Activated CD8-positive, alpha-beta memory T cell treated with anti-CD3 and anti-CD28 coated beads, Interleukin-2, amount 10 ng/mL, durations not matched to agents 7 days and 5 days (primary cell): ENCODE measurements at places on chromosomes 4 and X. TPM values are rescaled to one million over a fixed set of nuclear protein-coding genes. Genes with fewer than 3 reads are reported as not detected.

The HOPX gene
- total RNA-seq: 177 TPM

The CYP2U1 gene
- 3.7 TPM for total RNA-seq

The TCEAL6 gene
- total RNA-seq: not detected

The COL4A5 gene
- total RNA-seq: not detected

The CSN1S1 gene
- total RNA-seq: not detected

The TSC22D3 gene
- total RNA-seq: 37.1 TPM

The ARHGEF38 gene
- total RNA-seq: not detected

The FRMD7 gene
- not detected for total RNA-seq

The PPBP gene
- total RNA-seq: not detected

The CCNB3 gene
- 0.23 TPM for total RNA-seq

GRCh38 chr4:53306729-53307128 lies 59.1 kb downstream of the SCFD2 start:
- DNase-seq: no peak

DNA sequence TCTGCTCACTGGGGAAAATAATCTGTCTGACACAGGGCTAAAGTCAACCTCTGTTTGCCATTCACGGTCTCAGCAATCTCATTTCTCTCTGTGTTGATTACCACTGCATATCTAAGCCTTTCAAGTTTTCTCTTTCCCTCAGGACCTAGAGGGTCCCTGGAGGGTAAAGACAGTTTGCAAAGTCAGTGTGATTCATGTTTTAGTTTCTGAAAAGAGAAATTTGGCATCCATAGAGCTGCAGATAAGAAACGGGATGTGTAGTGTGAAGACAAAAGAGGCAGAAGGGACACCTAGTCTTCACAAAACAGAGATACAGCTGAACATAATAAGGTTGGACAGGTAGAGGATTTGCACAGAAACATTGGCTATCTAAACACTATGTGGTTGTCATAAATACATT lies 34.5 kb upstream of the KDR start:
- no peak for DNase-seq

DNA sequence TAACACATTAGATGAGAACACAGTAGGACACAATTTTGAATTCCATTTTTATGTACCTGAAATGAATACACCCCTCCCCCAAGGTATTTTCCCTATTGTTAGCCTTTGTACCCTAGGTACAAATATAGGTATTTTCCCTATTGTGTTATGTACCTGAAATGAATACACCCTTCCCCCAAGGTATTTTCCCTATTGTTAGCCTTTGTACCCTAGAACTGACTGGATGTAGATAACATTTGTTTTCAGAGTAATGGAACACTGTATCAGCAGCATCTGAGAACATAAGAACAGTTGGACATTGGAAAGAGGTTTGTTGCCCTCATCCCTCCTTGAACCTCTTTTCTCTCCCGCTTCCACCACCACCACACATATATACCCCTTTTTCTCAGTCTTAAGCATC lies 37.6 kb downstream of the YIPF6 start:
- no peak for DNase-seq

- DNase-seq: no peak
Measured at GRCh38 chrX:74523870-74524735, 90.3 kb downstream of the RLIM start.

DNA sequence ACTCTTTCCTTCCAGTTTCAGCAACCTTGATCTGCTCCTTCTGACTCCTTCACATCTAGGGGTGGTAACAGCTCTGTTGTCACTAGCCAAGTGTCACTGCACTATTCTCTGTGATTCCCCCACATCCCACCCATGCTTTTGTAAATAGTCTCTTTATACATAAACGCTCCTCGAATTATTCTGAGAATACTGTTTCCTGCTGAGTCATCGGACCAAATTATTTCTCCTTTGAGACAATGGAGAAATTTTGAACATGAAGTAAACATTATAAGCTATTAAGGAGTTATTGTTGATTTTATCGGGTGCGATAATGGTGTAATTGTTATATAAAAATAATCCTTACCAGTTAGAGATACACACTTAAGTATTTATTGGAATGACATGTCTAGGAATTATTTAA lies 245.1 kb upstream of the RPS6KA3 start:
- no peak for DNase-seq

DNA sequence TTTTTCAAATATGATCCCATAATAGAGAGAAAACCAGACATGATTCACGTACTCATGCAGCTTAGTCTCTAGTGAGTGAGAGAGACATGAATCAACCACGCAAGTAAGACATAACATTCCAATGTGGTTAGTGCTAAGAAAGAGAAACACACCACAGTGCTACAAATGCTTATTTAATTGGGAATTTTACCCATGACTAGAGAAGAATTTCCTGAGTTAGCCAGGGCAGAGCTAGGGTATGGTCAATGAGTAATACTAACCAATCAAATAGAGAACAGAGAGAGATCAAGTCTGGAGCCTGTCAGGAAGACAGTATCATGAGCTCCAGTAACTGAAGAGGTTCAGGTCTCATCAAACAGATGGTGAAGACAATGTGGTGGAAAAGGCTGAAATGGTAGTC lies 495.2 kb downstream of the PDGFC start:
- DNase-seq: no peak

DNA sequence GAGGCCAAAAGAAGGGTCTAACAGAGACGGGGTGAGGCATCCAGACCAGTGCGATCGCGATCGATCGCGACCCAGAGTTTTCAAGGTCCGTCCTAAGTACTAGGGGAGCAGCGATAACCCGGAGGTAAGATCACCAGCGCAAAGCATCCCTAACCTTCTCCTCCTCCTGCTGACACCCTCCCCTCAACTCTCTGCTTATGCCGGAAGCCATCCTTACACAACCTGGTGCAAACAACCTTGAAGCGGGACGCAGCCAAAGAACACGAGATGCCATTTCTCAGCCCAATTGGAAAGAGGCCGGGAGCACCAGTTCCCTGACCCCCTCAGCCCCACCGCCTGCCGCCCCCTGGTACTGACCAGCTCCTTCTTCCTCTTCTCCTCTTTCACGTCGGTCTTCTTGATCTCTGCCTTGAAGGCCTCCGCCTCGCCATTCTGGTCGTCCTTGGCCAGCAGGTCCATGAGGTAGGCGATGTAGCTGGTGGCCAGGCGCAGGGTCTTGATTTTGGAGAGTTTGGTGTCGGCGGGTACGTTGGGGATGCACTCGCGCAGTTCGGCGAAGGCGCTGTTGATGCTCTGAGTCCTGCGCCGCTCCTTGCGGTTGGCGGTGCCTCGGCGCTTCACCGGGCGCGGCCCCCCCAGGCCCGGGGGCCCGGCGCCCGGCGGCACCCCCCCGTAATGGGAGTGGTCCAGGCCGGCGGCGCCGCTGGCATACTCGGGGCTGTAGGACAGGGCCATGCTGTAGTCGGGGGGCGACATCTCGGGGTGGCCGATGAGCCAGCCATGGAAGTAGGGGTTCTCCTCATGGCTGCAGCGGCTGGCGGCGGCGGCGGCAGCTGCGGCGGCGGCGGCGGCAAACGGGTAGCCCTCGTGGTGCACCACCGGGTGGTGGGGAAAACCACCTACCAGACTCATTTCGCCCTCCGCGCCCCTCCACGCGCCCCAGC lies 1.4 kb downstream of the HAND2 start:
- peak; percentile 31 for DNase-seq

DNA sequence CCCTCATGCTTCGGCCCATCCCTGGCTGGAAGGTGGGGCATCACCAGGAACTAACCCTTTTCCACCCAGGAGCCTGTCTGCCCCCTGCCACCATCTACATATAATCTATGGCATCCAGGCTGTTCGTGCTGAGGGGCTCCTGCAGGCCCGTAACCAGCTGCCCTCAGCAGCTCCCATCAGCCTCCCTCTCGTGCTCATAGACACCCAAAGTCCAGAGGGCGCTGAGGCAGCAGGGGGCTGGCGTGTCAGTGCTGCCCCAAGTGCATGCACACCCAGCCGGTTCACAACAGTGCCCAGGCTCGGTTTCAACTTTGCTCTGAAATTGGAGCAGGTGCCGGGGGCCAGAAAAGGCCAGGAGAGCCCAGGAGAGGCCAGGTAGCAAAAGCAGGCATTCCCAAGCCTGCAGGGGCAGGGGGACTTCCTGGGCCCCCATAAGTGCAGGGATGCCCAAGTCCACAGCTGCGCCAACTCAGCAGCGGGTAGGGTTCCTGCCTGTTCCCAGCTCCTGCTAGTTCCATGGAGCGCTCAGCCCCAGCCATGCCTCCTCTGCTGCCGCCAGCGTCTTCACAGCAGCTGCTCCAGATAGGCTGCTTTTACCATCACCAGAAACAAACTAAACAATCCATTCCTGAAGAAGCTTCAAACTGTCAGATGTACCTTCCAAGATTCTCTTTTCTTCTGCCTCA lies 558.2 kb upstream of the GNPDA2 start:
- no peak for DNase-seq

GRCh38 chr4:112069110-112069509 lies 76.1 kb upstream of the FAM241A start:
- no peak for DNase-seq

DNA sequence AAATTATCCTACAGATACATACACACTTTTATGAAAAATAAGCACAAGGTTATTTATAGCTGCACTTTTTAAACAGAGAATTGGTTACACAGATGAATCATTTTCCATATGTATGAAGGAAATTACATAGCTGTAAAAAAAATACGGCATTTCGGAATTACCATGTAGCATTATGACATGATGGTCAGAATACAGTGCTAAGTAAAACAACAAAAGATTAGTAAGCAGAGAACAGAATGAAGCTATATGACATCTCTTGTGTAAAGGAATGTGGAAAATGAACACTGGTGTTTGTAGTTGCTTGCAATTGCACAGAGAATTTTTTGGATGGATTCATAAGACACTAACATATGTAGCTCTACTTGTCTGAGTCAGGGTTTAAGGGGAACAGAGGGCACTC lies 1222.0 kb upstream of the PRKX start:
- no peak for DNase-seq

DNA sequence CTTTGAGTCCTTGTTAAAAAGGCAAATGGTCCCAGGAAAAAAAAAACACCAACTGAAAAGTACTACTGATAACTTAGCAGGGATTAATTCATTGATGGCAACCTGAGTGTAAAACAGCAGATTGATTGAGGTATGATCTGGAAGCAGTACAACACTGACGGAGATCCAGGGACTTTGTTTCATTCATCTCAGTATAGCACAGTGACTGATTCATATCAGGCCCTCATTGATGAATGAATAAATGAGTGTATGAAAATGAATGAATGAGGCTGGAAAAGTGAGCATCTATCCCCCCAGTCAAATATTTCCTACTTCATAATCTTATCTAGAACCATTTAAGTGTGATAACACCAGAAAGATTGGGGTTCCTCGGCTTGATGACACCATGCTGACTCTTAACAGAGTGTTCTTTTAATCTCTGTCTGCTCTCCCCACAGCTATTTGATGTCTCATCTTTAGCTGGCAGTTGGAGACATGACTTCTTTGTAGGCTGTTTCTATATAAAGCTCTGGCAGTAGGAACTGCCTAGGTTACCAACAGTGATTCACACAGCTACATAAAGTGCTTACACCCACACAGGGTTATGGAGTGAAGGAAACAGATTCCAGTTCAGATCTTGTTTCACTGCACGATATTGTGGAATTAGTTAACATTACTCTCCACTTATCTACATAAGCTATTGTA lies 18.6 kb upstream of the RNF128 start:
- no peak for DNase-seq

DNA sequence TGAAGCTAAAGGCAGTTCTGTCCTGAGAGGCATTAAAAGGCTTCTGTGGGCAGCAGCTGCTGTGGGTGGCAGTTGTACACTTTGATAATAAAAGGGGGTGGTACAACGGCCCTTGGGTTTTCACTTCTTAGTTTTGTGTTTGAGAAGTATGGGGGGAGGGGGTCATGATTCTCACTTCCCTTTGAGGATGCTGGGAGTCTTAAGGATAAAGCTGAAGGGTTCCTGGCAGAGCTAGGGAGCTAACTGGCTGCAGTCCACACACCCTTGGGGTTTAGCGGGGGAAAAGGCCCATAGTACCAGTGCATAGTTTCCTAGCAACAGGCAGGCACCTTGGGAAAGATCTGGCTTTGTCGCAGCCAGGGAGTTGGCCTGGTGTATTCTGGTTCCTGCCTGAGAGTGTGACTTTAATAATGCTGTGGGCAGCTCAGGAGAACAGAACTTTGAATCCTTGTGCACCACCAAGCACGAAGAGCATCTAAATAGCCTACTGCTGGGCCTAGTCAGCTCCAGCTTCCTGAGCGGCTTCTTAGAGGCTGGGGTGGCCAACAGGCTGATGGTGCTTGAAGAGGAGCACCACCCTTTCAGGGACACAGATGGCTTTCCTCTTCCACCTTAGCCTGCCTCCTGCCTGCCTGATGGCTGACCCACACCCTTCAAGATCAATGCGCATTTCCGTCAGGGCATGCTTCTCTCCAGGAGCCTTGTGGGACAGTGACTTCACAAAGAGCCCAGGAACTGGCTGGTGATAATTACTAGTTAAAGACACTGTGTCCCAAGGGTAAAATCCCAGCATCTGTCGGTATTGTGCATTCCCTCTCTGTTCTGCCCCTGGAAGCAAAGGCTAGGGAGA lies 12.5 kb downstream of the ZBTB33 start:
- no peak for DNase-seq

DNA sequence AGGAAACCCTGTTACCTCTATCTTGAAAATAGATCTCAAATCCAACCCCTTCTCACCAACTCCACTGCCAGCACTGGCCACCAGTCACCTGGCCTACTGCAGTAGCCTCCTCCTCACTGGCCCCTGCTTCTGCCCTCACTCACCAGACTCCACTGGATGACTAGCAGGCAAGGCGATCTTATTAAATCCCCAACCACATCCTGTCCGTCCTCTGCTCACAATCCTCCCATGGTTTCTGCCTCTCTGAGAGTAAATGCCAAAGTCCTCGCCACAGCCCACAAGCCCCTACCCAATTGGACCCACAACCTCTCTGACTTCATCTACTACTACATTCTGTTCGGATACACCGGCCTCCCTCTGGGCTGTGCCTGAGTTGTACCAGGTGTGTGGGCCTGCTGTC lies 5.4 kb upstream of the PIM2 start:
- no peak for DNase-seq

DNA sequence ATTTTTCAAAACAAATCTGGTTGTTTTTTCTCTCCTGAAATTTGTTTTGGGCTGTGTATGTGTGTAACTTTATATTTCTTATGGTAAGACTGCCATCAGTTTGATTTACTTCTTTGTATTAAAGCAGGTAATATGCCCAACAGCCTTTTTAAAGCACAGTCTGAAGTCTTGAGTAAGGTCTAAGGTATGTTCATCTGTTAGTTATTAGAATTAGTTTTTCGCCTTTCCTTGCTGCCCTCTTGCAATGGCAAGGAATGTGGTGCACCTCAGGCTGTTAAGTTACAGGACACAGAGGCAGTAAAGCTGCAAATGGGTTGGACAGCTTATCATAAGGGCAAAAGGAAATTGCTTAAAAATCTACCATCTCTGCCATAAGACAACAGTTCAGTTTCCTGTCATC lies 71.8 kb downstream of the METTL14 start:
- no peak for DNase-seq

DNA sequence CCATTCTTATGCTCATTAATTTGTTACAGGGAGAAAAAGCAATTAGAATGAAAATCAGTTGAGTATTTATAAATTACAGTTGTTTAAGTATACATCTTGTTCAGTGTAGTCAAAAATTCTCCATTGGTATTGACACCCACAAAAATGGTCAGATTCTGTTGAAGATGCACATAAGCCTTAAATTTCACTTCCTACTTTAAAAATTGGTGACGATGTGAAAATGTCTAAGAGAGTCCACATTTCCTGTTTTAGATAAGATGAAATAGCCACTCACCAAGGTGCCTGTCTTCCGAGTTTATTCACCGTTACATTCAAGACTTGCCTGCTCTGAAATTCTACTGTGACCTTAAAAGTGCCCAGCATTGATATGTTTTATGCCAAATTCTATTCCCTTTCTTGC lies 93.6 kb downstream of the GPR143 start:
- DNase-seq: no peak

- no peak for DNase-seq
Measured at GRCh38 chrX:149982310-149982709, 44.0 kb upstream of the EOLA2 start.
